CD4-positive, alpha-beta T cell treated with Interleukin-12 subunit alpha and Interleukin-12 subunit beta, for 1 hour (primary cell): ENCODE measurements at places on chromosomes 1 and 21.

GRCh38 chr1:38915352-38915948 lies 26.2 kb downstream of the RHBDL2 start:
- DNase-seq: no peak

DNA sequence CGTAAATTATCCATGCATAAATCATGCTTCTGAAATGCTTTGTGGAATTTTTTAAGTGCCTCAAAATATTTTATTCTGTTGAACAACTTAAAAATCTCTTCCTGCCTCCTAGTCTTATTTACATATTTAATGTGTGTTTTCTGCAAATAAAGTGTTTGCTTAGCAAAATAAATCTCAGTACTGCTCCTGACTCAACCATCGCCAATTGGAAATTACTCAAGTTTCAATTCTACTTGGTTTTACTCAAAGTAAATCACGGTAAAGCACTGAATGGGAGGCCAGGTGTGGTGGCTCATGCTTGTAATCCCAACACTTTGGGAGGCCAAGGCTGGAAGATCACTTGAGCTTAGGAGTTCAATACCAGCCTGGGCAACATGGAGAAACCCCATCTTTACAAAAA lies 152.2 kb upstream of the NR5A2 start:
- DNase-seq: no peak

DNA sequence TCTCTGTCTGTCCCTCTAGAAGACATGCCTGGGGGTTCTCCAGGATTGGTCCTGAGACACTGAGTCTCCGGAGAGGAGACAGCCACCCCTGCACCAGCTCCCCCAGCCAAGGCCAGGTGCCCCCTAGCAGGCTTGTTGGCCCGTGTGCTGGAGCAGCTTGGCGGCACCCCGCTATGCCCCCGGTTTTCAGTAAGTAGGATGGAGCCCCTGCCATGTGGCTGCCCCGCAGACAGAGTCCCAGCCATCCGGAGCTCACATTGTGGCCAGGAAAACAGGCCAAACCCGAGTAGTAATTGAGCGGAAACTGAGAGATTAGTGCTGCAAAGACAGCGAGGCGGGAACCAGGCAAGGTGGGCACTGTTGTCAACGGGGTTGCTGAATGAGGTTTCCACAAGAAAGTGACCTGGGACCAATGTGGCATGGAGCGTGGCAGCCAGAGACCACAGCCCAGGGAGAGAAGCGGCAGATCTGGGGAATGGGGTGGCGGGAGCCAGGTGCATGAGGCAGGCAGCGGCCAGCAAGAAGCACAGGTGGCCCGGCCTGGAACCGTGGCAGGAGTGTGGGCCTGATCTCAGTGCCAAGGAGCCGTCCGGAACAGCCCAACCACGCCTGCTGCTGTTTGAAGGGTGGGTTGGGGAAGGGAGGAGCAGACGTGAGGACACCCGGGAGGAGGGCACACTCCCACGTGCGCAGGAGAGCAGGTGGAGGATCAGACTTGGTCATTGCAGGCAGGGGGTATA lies 137.4 kb upstream of the VAMP3 start:
- DNase-seq: no peak

- DNase-seq: no peak
These were observed 7.3 kb upstream of the NRAS start for GRCh38 chr1:114723915-114724314.

- DNase-seq: no peak
These were observed 9.1 kb upstream of the MTF1 start for GRCh38 chr1:37868466-37868865.

DNA sequence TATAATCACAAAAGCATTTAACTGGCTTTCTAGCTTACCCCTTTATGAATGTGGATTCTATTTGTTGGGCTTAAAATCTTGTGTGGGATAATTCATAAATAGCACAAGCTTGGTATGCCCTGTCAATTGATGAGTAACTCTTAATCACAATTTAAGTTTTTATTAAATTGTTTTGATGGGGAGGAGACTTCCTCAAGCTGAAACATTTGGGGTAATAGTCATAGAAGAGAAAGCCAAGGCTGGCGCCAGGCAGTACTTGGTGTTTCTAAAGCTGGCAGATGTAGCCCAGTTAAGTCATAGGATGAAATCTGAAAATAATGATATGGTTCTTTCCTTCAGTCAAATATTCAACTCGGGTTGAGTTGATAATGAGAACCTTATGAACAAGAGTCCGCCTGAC lies 167.2 kb downstream of the FMN2 start:
- DNase-seq: no peak
